ENCODE measurements at places on chromosomes 1 and 21.

- no peak for DNase-seq
These were observed at the start of gene MAP3K7CL for GRCh38 chr21:29130270-29130969. Gene MAP3K7CL, plus strand, starts transcription at chr21:29130644. Its CDS starts 2,701 bp downstream, at chr21:29133345.

DNA sequence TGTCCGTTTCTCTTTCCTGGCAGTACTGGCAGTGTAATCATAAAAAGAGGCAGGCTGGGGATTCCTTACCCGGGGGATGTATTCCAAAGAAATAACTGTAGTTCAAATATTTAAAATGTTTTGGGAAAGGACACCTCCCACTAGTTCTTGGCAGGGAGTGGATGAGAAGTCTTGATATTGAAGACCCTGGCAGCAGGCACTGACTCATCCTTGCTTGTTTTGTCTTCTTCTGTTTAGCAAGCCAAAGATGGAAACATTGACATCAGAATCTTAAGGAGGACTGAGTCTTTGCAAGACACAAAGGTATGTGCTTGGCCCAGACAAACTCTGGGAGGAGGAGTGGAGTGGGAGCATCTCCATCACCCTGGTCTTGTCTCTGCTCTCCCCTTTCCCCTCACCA is 639 bp downstream of the IL20 start:
- no peak for DNase-seq

DNA sequence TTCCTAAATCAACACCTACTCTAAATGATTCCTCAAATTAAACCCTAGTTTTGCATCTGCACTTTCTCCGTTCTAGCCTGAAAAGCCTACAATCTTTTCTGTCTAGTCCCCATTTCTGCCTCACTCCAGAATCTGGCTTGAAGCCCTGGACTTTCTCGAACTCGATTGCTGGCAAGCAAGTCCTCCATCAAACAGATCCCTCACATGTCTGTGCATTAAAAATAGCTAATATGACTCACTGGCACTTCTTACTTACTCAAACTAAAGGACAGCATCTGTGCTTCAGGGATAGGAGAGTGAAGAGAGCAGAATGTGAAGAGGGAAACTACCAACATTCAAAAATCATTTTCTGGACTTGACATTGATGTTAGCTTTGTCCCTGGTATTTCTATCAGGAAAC is 51.8 kb upstream of the CXADR start:
- DNase-seq: no peak

DNA sequence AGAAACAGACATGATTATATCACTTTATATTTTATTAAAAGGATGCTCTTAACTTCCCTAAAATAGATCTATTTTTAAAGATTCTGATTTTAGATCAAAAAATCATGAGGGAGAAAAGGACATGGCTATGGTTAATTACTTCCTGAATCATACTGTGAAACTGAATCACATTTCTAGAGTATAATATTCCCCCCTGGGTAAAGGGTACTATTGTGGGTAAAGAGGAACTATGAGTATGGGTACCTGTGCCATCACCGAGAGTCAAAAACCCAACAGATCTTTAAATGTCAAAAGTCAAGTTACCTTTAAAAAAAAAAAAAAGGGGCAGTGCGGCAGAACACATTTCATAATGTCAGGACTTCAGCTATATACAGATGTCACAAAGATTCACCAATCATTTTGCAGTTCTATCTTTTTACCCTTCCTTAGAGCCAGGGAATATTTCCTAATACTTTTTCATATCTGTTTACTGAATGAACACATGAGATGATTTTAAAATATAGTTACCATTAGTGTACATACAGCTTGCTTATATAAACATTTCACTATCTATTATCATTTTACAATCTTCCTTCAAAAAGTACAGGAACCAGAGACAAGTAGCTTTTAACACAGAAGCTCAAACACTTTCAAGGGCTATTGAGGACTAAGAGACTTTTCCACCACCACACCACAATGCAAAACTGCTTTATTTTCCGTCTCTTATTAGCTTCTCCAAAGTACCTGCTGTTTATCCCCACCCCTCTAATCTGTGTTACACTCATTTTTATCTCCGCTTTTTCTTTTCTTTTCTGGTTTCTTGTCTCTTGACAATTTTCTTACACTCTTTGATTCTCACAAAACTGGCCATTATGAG is 45.0 kb downstream of the EVI5 start:
- DNase-seq: peak; percentile 39

DNA sequence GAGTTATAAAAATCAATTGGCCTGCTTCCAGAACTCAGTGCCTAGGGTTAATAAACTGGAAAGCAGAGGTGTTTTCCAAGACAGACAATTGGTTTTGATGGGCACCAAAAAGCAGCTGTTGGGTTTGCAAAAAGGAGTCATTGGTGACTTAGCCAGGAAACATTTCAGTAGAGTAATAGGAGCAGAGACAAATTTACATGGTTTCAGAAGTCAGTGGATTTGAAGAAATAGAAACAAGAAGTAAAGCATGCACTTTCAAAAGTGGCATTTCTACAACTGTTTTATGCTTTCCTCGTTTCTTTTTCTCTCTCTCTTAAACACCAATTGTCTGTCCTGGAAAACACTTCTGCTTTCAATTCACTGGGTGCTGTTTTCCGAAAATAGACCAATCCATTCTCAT is 87.8 kb downstream of the GLUL start:
- no peak for DNase-seq

DNA sequence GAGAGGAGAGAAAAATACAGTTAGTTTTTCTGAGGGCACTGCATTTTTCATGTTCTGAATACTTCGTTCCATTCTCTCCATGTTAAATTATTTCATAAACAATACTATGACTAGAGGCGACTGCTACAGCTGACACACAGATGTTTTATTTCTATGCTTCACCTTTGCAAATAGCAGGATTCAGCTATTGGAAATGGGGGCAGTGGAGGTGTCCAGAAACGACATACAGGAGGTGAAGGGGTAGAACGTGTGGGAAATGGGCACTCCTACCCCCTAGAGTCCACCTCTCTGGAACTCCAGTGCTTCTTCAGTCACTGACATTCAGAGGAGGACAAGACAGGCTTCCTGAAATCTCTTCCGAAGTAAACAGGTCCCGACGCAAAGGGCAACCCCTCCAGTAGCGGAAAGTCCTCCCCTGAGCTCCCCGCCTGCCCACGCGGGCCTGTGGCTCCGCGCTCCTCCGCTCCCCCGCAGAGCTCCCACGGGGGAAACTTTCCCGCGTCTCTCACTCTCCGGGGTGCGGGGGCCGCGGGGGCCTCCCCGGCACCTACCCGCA is 480 bp downstream of the DPYD start:
- DNase-seq: no peak

- DNase-seq: no peak
These were observed 24.2 kb downstream of the MAEL start for GRCh38 chr1:167013108-167013929.

- no peak for DNase-seq
These were observed 17.7 kb downstream of the DHCR24 start for GRCh38 chr1:54869173-54869851.

DNA sequence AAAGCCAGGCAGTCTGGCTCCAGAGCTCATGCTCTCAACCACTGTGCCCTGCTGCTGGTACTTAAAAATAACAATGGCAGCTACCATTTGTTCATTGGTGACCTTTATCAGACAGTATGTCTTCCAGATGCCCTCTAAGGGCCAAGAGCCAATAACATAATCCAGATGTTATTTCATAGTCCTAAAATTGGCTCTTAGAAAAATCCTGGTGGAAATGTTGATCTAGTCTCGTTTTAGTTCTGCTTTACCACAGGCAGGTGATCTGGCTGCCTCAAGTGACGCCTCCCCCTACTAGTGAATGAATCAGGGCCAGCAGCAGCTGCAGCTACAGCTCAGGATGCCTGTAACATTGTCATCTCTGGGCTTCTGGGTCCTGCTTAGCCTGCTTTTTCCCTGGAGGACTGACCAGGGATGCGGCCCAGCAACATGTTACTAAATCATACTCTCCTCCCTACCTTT is 12.6 kb upstream of the HMGN2 start:
- DNase-seq: no peak

DNA sequence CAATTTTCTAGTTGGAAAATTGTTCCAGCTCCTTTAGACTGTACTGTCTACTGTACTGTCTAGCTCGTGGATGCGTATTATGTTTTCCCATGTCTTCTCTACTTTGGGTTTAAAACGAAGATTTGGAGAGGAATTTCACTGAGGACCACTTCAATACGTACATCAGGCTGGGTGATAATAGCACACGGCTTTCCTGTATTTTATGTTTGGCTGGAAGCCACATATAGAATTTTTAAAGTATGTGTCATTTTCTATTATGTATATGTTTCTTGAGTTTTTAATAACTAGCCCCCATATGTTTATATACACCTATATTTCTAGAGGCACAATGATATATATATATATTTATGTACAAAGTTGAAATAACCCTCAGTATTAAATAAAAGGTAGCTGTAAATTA is 226.4 kb downstream of the GREM2 start:
- DNase-seq: no peak

GRCh38 chr1:162285149-162285561 is 91.5 kb downstream of the SPATA46 start:
- no peak for DNase-seq

- DNase-seq: no peak
These were observed 481.8 kb downstream of the USP25 start for GRCh38 chr21:16211339-16212303.

- no peak for DNase-seq
These were observed 29.6 kb downstream of the DEGS1 start for GRCh38 chr1:224212618-224213061.

DNA sequence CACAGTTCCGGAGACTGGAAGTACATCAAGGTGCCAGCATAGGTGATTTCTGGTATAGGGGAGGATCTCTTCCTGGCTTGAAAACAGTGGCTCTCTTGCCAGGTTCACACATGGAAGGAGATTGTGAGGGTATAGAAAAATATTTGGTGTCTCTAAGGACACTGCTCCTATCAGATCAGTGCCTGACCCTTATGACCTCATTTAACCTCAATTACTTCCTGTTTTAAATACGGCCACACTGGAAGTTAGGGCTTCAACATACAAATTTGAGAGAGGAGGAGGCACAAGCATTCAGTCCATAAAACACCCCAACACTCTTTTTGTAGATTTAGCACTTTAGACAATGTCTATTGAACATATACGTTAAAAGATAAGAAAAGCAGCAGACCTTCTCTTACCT is 37.0 kb downstream of the COL6A1 start:
- no peak for DNase-seq

- no peak for DNase-seq
These were observed 4.0 kb upstream of the RCAN1 start for GRCh38 chr21:34618941-34619340.

DNA sequence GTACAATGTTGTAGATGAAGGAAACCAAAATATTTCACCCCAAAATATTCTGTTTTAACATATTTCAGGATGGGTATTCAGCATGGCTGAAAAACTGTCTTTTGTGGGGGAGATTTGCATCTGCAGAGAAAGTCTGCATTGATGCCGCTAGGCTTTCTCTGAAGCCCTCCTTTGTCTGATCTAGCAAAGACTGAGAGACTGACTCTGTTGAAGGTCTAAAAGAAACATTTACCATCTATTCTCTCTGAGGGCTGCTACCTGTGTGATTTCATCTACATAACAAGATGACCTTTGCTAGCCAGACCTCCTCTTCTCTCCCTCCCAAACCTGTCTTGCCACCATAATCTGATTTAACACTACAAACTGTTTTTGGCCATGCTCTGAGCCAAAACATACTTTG is 12.4 kb upstream of the MT1HL1 start:
- no peak for DNase-seq

DNA sequence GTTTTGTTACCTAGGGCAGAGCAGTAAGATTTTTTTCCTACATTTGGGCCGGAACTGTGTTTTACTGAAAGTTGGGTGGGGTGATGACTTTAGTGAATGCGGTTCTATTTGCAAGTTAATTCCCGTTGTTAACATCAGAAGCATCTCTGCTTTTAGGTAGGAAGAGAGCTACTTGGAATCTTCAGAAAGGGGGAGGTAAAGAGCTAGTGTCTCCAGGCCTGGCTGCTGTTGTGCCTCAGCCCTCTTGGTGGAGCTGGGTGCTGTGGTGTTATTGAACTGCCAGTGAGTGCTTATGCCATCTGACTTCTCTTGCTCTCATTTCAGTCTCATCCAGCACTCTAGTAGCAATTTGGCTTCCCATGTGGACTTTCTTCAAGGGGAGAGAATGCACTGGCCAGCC is 3.4 kb downstream of the KDM4A start:
- DNase-seq: no peak

- DNase-seq: peak; percentile 76
These were observed 18.3 kb upstream of the ARID1A start for GRCh38 chr1:26677306-26678115.

DNA sequence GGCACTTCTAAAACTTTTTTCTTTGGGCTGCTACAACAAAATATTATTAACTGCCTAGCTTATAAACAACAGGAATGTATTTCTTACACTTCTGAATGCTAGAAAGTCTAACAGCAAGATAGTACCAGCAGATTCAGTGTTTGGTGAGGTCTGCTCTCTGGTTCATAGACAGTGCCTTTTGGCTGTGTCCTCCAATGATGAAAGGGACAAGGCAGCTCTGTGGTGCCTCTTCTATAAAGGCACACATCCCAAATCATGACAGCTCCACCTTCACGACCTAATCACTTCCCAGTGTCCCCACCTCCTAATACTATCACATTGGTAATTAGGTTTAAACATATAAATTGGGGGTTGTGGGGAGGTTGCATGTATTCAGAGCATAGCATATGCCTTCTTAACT is 9.5 kb downstream of the CFH start:
- no peak for DNase-seq

GRCh38 chr21:37414292-37415253 is 48.0 kb downstream of the DYRK1A start:
- DNase-seq: no peak

DNA sequence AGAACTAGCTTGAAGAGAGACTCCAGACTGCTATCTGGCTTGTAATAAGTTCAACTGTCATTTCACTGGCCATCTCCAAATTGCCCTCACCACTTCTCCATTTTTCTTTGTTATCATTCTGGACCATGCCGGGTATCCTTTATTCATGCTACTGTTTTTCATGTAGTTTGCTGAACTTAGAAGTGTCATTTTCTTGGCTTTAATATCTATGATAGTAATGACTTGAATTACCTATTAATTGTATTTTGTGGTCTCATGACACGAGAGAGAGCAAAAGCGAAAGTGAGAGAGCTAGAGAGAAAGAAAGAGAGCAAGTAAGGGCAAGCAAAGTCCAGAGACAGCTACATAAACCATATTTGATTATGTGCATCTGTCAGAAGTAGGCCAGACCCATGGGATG is 184.9 kb upstream of the ATP1B1 start:
- no peak for DNase-seq

Measured in B cell (primary cell).